Activated CD8-positive, alpha-beta memory T cell treated with anti-CD3 and anti-CD28 coated beads, Interleukin-2, amount 10 ng/mL, durations not matched to agents 7 days and 5 days (primary cell): ENCODE measurements at places on chromosomes 4 and X. TPM values are rescaled to one million over a fixed set of nuclear protein-coding genes. Genes with fewer than 3 reads are reported as not detected.
A peak's percentile ranks its signal among the peaks of the same experiment; 100 is the strongest.

EMCN gene
- not detected for total RNA-seq

KIAA1210 gene
- not detected for total RNA-seq

CXCL1 gene
- not detected for total RNA-seq

DCAF16 gene
- total RNA-seq = 38.9 TPM

DNA sequence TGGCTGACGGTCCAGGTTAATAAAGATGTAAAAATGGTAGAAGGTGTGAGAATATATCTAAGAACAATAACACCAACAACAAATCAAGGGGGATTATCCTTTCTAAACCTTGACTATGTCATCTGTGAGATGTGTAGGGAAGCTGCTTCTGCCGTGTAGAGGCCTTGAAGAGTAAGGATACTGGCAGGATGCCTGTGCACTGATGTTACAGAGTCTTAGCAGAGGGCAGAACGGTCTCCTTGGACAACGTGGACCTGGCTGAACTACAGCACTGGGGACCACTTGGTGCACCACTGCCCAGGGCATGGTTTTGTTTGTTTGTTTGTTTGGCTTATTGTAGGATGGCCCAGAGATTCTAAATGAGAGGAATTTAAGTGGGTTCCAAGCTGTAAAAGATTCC lies 33.5 kb downstream of the GPAT3 start:
- no peak for DNase-seq

DNA sequence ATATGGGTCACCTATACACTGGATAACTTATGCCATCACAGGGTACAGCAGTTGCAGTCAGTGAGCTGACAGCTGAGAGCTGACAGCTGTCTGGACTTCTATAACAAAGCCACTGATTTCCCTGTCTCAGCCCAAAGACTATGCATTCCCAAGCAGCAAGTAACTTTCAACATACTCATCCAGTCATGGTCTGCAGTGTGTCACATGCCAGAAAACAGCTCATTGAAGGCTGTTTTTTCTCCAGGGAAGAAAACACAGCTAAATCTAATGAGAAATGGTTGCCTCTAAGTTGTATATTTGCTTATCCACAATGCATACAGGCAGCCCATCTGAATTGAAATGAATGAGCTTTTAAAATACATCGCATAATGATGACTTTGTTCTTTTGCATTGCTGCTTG lies 6.3 kb downstream of the KIAA1210 start:
- DNase-seq = no peak

GRCh38 chrX:131841496-131842437 lies 181.3 kb upstream of the STK26 start:
- DNase-seq = peak; percentile 41

GRCh38 chrX:129461801-129462456 lies 61.4 kb downstream of the SMARCA1 start:
- no peak for DNase-seq

DNA sequence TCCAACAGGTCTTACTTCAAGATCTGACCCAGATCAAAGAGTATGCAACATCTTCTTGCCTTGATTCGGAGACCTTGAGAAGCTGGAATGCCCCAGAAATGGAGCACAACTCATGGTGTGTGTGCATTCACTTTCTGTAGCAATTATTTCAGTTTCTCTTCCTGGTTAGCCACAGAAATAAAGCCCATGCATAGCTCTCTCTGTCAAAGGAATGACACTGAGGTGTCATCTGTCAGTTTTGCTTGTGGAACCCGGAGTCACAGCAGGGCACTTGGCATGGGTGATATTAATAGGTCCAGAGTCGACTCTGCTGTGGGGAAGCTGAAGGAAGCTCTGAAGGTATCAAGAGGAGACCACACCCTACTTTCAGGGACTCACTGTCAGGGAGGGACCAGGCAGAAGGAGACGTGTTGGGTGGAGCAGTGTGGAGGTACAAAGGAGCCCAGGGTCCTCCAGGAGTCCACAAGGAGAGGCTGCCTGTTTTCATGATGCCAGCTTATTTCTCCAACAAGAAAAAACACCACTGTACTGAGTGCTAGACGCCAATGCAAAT lies 10.7 kb downstream of the CLNK start:
- DNase-seq = no peak

DNA sequence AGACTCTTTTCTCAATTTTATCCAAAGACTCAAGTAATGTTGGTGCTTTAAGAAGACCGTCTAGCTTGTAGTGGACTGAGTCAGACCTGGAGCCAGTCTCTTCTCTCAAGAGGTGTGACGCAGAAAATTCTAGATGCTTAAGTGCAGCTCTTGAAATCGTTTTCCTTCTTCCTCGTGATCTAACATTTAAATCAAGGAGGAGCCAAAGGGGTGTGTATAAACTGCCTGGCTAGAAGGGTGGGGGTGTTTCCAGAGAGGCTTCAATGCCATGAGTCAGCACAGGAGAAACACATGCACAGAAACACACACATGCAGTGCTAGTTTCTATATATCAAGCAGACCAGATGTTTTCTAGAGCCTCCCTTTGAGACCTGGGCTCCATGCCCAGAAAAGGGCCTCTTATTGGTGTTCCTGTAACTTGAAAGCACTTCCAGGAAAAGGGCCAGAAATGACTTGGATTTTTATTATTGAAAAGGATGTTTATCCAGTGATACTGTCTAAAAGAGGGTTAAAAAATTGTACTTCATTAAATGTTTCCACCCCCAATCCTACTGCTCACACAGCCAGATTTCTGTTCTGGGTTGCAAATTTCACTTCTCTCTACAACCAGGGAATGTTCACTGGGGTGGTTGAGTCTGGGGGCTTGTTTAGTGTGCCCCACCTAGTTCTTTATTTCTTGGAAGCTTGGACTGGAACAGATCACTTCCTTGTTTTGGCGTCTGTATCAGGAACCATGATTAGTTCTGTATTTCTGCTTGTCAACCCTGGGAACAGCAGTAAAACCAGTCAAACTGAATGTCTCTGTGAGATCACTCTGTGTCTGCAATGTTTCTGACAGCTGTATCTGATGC lies at the start of gene CLIC2:
CLIC2 (minus strand) TSS at position 129 of the 851 bp plus-strand sequence. CDS start 187 bp downstream, outside the sequence.
- no peak for DNase-seq

GRCh38 chr4:123919576-123920098 lies 523.0 kb downstream of the SPRY1 start:
- no peak for DNase-seq

DNA sequence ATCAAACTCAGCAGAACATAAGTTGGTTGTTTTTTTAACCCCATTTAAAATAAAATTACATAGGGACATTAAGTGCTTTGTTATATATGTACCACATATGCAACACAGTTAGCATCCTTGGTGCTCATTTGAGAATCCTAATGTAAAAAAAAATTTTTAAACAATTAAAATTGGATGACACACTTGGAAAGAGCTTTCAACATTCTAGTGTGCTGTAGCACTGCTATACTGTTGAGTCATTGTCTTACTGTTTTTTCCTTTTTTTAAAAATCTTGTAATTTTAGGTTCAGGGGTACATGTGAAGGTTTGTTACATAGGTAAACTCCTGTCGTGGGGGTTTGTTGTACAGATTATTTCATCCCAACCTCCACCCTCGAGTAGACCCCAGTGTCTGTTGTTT lies 12.8 kb downstream of the THAP9 start:
- DNase-seq = no peak

DNA sequence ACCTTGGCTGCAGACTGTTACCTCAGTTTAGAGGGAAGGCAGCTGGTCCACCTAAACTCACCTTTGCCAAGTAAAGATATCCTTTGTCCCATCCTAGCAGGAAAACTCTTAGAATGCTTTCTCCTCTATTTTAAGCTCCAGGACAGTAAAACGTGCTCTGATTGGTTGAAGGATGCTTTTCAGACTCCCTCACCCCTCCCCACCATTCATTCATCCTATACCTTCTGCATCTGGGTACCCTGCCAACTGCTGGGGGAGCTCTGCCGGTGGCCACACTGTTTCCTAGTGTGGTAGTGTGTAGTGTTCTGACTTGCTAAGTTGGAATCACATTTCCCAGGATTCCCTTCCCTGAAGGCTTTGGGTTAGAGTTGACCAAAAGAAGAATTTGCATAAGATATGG lies 20.3 kb upstream of the POLA1 start:
- no peak for DNase-seq

- DNase-seq = no peak
Observed at GRCh38 chrX:154718616-154719015, 32.3 kb downstream of the GAB3 start.

GRCh38 chrX:19204636-19205035 lies 82.4 kb upstream of the ADGRG2 start:
- DNase-seq = no peak

DNA sequence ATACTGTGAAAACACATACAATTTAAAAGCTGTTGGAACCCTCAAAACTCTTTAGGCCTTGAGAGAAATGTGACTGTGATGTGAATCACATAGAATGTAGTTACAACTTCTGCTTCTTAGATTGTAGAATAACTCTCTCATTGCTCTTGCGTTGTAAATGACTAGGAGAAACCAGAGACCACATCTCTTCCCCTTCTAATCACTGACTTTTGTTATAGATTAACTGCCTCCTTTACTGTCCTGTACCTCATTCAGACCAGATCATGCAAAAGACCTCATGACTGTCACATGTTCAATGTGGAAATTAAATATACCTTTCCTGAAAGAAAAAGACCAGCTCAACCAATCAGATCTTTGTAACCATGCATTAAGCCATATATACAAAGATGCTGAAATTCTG lies 43.2 kb upstream of the NEIL3 start:
- no peak for DNase-seq

- DNase-seq = no peak
Observed at GRCh38 chr4:40369437-40370274, 34.5 kb downstream of the CHRNA9 start.
